ENCODE measurements at places on chromosomes 4 and X. TPM values are rescaled to one million over a fixed set of nuclear protein-coding genes. Genes with fewer than 3 reads are reported as not detected.

The PPARGC1A gene
- total RNA-seq, result 58.8 TPM

- no peaks in the 10 kb centered on the region for H3K36me3 ChIP-seq
- DNase-seq, result no peak
- H3K4me1 ChIP-seq, result peaks cover 6% of the 10 kb centered on the region
These were observed 11.2 kb downstream of the FHDC1 start for GRCh38 chr4:152947311-152947710.

DNA sequence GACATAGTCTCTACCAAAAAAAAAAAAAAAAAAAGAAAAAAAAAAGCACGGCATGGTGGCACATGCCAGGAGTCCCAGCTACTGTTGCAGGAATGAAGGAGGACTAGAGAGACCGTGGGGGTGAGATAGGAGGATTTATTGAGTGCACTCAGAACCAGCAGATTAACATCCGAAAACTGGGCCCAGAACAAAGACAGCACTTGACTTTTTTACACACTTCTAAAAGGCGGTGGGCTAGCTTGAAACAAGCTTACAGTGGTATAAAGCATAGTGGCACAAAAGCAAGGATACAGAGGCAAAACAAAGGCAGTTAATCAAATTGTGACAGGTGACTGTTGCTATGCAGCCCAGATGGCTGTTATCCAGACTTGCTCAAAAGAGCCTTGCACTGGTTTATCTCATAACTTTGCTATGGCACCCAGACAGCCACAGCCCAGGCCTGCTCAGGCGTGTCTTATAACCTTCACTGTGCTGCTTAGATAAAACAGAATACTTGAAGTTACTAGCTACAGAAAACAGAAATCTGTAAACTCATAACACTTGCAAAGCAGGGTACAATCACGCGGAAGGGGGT is 9.9 kb upstream of the PI4K2B start:
- no peak for DNase-seq
- H3K4me3 ChIP-seq, result no peak overlapping the region
- H3K4me1 ChIP-seq, result no peaks in the 10 kb centered on the region
- H3K27ac ChIP-seq, result no peak overlapping the region
- no peaks in the 10 kb centered on the region for H3K36me3 ChIP-seq
- H3K27me3 ChIP-seq, result no peaks in the 10 kb centered on the region

- no peak for DNase-seq
- H3K4me1 ChIP-seq, result no peaks in the 10 kb centered on the region
- H3K27ac ChIP-seq, result no peak overlapping the region
- no peak overlapping the region for H3K4me3 ChIP-seq
- H3K36me3 ChIP-seq, result no peaks in the 10 kb centered on the region
These were observed 23.9 kb upstream of the RNF128 start for GRCh38 chrX:106702636-106703035.

DNA sequence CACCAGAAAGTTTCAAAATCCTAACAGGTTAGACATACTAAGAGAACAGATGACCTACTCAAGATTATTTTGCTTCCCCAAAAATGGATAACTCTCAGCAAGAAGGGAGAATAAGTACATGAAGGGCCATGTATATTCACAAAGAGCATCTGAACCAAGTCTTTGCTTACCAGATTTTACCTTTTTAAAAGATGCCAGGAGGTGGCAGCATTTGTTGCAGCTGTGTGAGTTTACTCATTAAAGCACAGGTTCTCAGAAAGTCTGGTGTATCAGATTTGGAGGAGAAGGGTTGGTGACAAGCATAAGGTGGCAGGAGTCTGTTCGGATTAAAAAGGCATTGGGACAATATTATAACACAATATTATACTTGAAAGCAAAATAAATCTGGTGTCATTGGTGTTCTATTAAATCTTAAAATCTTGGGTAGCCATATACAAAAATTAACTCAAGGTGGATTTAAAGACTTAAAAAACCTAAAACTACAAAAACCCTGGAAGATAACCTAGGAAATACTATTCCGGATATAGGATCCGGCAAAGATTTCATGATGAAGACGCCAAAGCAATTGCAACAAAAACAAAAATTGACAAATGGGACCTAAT is 51.3 kb upstream of the NFKB1 start:
- H3K4me3 ChIP-seq, result no peak overlapping the region
- no peaks in the 10 kb centered on the region for H3K36me3 ChIP-seq
- peak; percentile 67 for DNase-seq

DNA sequence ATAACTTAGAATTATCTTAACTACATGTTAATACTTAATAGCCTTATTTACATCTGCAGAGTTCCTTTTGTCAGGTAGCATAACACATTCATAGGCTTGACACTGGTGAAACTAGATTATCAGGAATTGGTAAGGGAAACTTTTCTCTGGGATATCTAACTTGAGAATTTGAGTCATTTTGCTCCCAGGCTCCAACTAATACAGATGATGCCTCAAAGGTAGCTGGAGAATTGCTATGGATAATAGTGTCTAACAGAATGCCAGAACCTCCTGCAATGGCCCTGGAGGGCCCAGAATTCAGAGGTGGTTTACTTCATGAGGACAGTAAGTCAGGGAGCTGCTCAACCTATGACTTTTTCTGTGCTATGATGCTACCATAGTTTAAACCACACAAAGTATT is 13.9 kb upstream of the TMPRSS11D start:
- no peak overlapping the region for H3K27ac ChIP-seq
- H3K4me1 ChIP-seq, result no peaks in the 10 kb centered on the region
- DNase-seq, result no peak
- H3K4me3 ChIP-seq, result no peak overlapping the region
- no peaks in the 10 kb centered on the region for H3K27me3 ChIP-seq
- no peaks in the 10 kb centered on the region for H3K36me3 ChIP-seq
